Stimulated activated CD4-positive, alpha-beta T cell treated with anti-CD3 and anti-CD28 coated beads, Interleukin-4, amount 100 ng/mL, for 24 hours (primary cell): ENCODE measurements at places on chromosomes 3 and 15.

DNA sequence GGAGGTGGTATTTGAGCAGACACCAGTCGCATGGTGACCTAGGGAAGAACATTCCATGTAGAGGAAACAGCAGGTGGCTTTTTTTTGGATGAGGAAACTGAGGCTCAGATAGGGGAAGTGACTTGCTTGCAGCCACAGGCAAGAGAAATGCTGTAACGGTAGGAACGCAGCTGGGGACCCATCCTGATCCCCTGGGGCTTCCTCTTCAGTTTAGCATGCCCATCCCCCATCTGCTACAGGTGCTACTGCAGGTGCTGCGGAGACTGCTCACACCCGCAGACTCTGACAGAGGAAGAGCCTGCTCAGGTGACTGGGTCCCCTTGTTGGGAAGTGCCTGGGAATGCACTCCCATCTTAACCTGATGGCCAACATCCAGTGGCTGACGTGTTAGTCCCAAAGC lies 55.4 kb upstream of the SEC13 start:
- DNase-seq, result no peak

DNA sequence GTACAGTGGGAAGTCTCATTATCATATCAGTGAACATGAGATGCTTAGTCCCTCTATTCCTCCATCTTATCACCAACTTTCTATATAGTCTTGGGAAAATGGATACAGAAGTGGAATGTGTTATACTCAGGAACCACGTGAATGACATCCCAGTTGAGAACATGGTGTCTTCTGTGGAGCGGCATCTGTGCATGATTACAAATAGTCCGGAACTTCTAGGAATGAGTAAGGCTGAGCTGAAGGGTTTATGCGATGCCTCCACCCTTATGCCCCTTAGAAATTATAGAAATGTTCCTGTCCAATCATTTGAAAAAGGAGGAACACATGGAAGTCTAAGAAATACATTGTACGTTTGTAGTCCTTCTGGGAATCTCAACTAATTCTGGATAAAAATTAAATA lies 64.8 kb upstream of the TMEM108 start:
- no peak for DNase-seq

DNA sequence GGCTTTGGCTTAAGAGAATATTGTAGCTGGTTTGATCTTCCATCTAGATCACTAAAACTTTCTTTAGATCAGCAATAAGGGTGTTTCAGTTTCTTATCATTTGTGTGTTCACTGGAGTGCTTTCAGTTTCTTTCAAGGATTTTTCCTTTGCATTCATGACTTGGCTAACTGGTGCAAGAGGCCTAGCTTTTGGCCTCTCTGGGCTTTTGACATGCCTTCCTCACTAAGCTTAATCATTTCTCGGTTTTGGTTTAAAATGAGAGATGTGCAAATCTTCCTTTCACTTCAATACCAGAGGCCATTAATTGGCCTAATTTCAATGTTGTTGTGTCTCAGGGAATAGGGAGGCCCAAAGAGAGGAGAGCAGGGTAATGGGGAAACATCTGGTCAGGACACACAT lies 30.3 kb upstream of the CCNB2 start:
- no peak for DNase-seq

- no peak for DNase-seq
Observed at GRCh38 chr3:69748503-69748902, 9.2 kb downstream of the MITF start.

DNA sequence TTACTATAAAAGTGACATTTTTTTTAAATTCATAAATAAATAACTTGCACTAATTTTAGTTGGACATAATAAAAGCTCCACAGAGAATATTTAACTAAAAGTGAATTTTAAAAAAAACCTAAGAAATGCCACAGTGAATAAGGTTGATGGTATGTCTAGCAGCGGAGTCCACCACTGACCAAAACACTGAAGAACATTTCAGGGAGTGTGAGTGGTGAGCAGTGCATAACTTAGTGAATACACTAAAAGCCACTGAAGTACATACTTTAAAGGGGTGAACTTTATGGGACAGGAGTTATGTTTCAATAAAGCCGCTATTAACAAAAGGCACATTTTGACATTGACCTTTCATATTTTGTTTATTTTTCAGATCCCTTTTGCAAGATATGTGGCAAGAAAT lies 32.3 kb downstream of the SRP14 start:
- no peak for DNase-seq

- no peak for DNase-seq
Observed at GRCh38 chr3:190265796-190266195, 56.5 kb downstream of the CLDN1 start.

- DNase-seq, result no peak
Observed at GRCh38 chr3:150450916-150451315, 42.8 kb downstream of the TSC22D2 start.

DNA sequence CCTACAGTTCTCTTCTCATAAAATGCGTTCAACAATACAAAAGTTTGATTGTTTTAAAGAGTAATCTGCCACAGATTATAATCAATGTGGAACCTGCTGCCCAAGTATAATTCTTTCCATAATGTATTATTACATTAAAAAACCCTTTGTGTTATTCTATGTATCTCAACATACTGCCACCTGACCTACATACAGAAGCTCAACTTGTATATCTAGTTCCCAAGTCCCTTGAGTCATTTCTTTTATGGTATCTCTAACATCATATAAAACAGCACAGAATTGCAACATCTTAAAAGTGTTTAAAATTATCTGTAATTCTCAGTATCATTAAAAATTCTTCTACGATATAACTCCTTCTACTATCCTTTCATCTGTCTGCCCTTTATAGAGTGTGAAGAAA lies 70.3 kb downstream of the TBL1XR1 start:
- no peak for DNase-seq

- no peak for DNase-seq
Observed at GRCh38 chr15:101536166-101536874, 46.8 kb upstream of the PCSK6 start.

DNA sequence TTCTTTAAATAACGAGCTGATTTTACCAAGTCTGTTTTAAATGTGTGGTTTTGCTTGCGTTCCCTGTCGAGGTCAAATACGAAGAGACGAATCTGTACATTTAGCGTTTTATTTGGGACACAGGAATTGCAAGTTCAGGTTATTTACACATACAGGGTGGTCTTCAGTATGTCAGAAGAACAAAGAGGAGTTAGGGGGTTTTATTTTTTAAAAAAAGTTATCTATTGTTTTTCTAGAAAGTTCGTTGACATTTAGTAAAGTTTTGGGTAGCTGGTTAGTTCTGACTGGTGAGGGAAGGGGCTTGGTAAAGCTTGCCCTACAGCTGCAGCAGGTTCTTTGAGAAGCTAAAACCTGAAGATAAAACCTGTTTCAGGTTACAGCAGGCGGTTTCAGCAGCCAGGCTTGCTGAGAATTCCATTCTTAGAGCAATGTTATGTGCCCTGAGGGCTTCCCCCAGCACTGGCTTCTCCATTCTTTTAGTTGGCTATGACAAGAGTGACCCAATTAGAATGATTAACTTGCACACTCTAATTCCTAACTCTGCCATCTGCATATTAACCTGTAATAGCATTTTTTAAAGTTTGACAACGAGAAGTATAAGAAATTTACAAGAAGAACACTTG lies 815 bp upstream of the ZNF280D start:
- DNase-seq, result no peak

DNA sequence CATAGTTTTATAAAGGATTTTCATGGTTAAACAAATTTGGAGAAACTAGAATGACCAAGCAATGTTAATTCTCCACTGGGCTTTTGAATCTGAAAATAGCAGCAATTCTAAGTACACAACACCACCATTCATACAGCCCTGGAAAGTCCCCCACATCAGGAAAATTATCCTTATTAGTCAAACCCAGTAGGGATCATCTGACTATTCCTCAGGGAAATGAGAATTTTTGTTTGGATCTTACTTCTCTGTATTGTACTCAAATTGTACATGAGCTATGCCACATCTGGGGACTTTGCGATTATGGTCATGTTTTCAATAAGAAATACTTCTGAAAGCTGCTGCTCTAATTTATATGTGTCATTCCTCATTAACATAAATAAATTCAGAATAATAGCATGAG lies 46.0 kb downstream of the RARB start:
- no peak for DNase-seq

- no peak for DNase-seq
Observed at GRCh38 chr3:132083583-132084279, 48.9 kb upstream of the CPNE4 start.

DNA sequence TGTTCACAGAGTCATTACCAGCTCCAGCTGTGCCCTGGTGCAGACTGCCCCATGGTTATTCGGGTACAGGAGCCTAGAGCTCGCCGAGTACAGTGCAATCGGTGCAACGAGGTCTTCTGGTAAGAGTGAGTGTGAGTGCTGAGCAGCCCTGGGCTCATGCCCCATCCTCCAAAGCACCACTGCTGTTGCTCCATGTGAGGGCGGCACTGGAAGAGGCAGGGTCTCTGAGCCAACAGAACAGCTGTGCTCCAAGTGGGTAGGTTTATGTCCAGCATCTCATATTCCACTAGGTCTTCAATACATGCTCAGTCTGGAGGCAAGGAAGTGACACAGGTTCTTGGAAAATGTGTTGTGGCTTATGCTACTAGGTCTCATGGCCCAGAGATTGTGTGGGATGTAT lies 19.5 kb upstream of the P4HTM start:
- DNase-seq, result no peak

- no peak for DNase-seq
Observed at GRCh38 chr3:136586580-136586979, 165.6 kb downstream of the STAG1 start.

DNA sequence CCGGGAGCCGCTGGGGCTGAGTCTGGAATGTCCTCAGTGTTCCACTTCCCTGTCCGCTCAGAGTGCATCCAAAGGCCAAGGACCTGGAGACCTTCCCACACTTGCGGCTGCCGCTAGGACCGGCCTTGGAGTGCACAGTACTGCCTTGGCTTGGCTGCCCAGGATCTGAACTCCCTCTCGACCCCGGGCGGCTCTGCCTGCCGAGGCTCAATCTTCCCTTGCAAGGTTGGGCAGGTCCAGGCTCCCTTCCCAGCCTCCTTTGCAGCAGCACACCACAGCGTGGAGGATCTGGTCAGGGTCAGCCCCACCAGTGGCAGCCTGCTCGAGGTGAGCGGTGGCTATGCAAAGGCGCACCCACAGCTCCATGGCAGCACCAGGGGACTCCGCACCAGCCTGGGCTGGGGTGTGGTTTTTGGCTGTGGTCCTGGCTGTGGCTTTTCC lies 69.2 kb downstream of the PLXNA1 start:
- no peak for DNase-seq

DNA sequence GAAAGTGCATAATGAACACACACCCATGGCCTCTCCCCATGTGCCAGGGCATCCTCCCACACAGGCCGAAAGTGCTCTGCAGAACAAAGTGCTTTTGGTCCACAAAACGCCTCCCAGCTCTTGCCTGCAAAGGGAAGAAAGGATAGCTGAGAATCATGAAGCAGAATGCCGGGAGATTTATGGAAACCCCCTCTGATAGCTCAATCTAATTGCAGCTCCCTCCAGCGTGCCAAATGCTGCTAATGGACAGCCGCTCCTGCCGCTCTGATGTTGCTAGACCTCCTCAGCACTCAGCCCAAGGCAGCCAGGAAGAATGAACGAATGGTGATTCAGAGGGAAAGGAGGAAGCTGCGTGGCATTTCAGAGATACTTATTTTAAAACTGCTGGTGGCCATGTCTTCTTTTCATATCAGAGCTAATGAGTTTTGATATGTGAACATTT lies 145.3 kb downstream of the TJP1 start:
- no peak for DNase-seq

DNA sequence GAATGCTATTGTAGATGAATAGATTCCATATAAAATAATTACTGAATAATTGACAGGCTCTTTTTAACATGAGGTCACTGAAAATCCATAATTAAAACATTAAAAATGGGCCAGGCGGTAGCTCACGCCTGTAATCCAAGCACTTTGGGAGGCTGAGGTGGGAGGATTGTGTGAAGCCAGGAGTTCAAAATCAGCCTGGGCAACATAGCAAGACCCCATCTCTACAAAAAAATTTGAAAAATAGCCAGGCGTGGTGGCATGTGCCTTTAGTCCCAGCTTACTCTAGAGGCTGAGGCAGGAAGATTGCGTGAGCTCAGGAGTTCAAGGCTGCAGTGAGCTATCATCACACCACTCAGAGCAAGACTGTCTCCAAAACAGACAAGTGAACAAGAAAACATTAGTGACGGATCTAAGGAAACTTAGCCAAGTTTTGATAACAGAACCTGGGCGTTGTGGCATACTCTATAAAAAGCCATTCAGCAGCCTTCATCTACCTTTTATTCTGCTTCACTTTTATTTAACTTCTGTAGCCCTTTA lies 110.5 kb downstream of the KLHL25 start:
- DNase-seq, result no peak

- no peak for DNase-seq
Observed at GRCh38 chr3:121481106-121481880, 64.5 kb downstream of the POLQ start.

DNA sequence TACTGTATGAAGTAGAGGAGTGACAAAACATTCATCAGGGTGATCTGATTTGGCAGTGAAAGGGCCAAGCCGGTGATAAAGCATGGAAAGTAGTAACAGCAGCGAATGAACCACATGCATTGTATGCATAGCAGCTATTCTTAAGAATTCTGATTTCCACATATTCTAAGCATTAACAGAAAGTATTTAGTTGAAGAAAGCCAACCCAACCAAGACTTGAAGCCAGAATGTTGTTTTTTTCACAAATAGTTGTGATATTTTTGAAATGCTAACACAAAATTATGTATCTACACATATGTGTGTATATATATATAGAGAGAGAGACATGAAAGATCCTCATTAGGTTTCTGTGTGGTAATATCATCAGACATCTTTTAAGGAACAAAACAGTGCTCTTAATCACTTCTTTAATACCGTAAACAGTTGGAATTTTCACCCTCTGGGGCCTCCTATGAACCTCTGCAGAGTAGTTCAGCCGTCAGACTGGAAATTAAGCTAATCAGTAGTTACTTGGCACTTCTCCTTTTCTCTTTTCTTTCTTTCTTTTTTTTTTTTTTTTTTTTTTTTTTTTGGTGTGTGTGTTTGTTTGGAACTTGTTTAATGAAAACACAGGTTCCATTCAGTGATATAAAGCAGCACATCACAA lies 139.6 kb downstream of the CMSS1 start:
- no peak for DNase-seq

- DNase-seq, result no peak
Observed at GRCh38 chr15:52392008-52392687, 96.5 kb upstream of the MYO5C start.

GRCh38 chr3:13626396-13626795 lies 77.5 kb downstream of the FBLN2 start:
- no peak for DNase-seq

GRCh38 chr3:102189956-102190723 lies 244.7 kb upstream of the ZPLD1 start:
- DNase-seq, result no peak

- no peak for DNase-seq
Observed at GRCh38 chr3:23837691-23838090, 31.9 kb downstream of the UBE2E1 start.

- DNase-seq, result no peak
Observed at GRCh38 chr3:136380530-136380929, 130.4 kb downstream of the PCCB start.

DNA sequence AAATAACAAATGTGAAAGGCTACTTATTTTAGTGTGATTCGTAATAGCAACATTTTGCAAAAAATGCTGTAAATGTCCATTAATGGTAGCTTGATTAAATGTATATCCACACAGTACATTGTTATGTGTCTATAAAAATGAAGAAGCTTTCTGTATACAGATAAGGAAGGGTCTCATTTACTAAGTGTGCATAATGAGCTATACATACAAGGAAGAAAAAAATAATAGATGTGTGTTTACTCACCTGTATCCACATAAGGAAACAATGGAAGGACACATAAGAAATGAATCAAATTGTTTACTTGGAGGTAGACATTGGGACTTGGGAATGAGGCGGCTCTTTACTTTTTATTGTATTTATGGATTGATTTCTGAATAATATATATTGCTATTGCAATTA lies 34.9 kb downstream of the MED12L start:
- DNase-seq, result no peak
